ENCODE measurements at places on chromosomes 7 and 10. TPM values are rescaled to one million over a fixed set of nuclear protein-coding genes. Genes with fewer than 3 reads are reported as not detected.
A peak's percentile ranks its signal among the peaks of the same experiment; 100 is the strongest.

Gene CAV1
- 2.4 TPM for total RNA-seq

Gene VENTX
- 0.28 TPM for total RNA-seq

DNA sequence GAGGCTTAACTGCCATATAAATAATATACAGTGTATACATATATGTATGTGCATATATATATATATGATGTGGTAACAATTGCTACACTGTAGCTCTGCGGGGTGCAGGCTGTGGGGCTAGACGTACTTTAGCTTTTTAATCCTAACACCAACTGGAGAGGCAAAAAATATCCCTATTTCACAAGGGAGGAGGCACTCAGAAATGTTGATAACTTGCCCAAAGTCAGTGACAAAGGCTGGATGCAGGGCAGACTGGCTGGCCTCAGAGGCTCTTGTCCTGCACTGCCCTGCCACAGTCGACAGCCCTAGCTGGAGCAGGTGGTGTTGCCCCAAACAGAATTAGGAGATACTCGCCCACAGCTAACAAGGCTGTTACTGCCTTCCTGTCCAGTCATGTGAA is 1.5 kb upstream of the RELN start:
- no peak for ATAC-seq

GRCh38 chr7:34059136-34059828 is 153.9 kb downstream of the BMPER start:
- ATAC-seq, result peak; percentile 61

DNA sequence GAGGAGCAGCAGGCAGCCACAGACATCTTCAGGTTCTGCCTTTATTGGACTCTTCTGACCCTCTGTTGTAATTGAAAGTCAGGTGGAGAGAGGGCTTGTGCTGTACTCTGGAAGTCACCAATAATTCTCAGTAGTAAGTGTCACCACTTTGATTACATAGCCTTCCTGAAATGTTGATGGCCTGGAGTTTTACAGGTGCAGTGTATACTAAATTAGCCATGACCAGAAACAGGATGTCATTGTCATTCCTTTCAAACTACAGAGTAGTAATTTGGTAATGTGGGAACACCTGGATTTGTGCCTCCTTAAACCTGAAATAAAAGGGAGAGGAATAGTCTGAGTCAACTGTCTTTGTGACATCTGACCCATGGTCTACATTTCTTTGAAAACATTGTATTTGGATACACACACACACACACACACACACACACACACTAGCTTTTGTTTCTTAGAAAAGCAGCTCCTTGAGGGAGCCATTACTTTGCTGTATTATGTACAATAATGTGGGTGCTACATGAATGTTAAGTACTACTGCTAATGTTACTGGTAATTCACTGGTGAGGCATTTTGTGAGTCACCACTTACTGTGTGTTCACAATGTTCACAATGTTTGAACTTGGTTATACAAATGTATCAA is 19.6 kb downstream of the ARL4A start:
- peak; percentile 54 for ATAC-seq

Data from motor neuron (in vitro differentiated cells).